Adipocyte (in vitro differentiated cells): ENCODE measurements at places on chromosomes 13 and 19.

GRCh38 chr13:109483284-109483683 is 303.1 kb downstream of the IRS2 start:
- no peak for DNase-seq

GRCh38 chr19:39098365-39099269 is 14.4 kb downstream of the ACP7 start:
- no peak for DNase-seq

GRCh38 chr13:110605132-110605531 is 10.2 kb upstream of the NAXD start:
- DNase-seq = no peak

GRCh38 chr19:49954092-49954829 is 6.7 kb downstream of the SIGLEC11 start:
- peak; percentile 74 for DNase-seq

GRCh38 chr13:41682766-41683165 is 225.4 kb downstream of the RGCC start:
- no peak for DNase-seq

DNA sequence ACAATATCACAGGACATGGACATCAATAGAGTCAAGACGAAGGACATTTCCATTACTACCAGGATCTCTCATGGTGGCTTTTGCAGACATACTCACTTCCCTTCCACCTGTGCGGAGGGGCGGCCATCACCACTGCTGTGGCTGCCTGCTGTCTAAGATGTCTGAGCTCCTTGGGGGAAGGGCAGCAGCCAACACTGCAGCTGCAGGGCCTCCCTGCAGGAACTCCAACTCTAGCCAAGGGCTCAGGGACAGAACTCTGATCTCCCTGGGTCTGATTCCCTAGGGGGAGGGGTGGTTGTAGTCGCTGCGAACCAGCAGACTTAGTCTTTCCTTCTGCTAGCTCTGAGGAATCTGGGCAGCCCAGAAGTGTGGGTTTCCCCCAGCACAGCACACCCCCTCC is 78.9 kb upstream of the ANKRD10 start:
- DNase-seq = no peak

DNA sequence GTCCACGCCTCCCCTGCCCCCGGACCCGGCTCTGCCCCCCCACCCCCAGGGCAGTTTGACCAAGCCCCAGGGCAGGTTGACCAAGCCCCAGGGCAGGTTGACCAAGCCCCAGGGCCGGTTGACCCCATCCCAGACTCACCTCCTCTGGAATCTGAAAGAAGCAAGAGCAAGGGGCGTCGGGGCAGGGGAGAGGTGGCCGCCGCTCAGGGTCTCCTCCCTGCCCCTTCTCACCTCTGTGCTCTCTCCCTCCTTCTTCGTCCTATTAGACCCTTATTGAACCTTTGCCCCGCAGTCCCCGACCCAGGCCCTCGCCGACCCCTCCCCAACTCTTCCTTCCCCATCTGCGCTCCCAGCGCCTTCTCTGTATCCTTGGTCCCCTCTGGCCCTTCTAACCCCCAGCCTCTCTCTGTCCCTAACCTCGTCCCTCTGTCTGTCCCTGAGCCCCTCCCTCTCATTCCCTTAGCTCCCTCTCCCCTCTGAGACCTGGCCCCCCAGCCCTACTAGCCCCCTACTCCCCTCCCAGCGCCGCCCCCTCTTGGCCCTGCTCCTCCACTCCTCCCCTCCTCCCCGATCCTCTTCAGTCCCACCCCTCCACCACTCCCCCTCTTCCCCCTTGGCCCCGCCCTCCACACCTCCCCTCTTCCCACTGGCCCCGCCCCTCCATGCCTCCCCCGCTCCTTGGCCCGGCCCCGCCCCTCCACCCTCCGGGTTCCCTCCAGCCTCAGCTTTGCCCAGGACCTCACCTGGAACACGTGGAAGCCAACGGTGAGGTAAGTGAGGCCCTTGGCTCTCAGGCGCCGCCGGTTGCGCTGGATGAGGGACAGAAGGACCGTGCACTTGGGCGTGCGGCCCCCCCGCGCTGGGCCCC is 7.6 kb downstream of the CAPN12 start:
- no peak for DNase-seq

GRCh38 chr13:32791545-32792172 is 205.4 kb downstream of the PDS5B start:
- peak; percentile 17 for DNase-seq

- peak; percentile 84 for DNase-seq
Observed at GRCh38 chr13:46721054-46721453, 75.9 kb downstream of the ESD start.

DNA sequence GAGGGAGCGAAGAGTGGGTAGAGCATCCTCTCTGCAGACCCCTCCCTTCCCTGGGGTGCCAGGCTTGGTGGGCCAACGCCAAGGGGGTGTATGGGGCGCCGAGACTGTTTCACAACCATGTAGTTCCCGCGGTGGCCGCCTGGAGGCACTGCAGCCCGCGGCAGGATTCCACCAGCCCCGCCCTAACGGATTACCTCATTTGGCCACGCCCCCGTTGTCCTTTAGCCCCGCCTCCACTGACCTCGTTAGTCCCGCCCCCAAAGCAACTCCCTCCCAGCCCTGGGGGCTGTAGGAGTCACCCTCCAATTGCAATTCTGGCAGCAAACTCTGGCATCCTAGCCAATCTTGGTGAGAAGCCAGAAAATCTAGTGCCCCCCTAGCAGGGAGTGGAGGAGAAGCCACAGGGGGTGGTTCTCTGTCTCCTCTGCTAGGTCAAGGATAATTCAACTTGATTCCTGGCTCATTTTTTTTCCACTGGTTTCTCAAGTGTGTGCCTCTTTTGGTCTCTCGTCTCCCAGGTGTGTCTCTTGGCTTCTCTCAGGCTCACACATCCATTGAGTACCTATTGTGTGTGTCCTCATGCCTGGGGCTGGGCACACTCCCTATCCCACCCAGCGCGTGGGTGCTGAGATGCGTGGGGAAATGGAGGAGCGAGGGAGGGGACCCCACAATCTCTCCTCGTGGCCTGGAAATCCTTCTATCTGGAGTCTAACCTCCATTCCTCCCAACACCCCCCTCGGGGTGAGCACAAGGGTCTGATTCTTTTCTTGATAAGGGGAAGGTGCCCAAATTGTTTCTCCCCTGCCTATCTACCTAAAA is 2.0 kb downstream of the OLFM2 start:
- DNase-seq = peak; percentile 96

GRCh38 chr13:100521851-100522617 is 66.6 kb downstream of the GGACT start:
- no peak for DNase-seq

GRCh38 chr13:113470073-113470472 is 16.8 kb upstream of the ADPRHL1 start:
- no peak for DNase-seq

GRCh38 chr19:43584484-43584883 is 8.9 kb downstream of the PINLYP start:
- DNase-seq = no peak

- peak; percentile 96 for DNase-seq
Observed at GRCh38 chr13:24148414-24149235, 11.9 kb upstream of the SPATA13 start.

- no peak for DNase-seq
Observed at GRCh38 chr19:15037586-15037985, 11.7 kb upstream of the CASP14 start.
